ENCODE measurements at places on chromosomes 6 and 20.

DNA sequence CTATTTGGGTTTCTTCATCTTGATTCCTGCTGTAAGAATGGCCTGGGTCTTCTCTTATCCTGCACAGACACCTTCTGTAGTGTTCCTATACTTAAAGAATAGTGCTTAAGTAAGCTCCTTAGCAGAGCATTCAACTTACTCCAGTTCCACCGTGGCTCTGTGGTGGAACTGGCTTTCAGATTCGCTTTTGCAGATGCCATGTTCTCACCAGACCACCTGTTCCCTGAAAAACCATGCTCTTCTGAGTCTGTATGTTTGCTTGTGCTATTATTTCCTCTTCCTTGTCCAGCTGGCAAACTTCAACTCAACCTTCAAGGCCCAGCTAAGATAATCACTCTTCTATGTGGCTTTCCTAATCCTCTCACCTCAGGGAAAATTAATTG, 4.9 kb downstream of the ELMO2 start:
- no peak for DNase-seq

DNA sequence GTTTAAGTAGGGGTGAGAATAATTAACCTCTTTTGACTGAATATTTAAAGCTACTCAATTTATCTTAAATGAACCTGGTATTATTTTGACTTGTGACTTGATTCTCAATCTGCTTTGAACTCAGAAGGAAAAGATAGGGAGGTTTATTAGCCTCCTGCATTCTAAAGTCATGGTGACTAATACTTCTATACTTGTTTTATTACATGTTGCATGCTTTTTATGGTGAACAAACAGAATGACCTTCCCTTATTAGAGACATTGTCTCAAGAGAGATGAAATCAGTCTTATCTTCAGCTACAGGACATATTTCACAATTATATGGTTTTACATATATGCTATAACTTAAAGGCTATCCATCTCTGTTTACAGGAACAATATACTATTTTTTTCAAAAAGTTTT, 336.9 kb downstream of the KHDRBS2 start:
- DNase-seq = no peak

DNA sequence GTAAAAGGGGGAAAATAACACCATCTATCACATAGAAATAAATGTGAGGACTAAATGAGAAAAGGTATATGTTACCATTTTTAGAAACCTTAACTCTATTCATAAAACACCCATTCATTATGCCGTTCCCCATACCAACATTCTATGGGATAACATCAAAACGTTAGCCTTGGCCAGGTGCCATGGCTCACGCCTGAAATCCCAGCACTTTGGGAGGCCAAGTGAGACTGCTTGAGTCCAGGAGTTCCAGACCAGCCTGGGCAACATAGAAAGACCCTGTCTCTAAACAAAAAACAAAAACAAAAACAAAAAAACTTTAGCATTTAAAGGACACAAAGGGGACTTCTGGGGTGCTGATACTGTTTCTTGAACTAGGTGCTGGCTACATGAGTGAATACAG, 1.3 kb downstream of the PIGU start:
- no peak for DNase-seq

GRCh38 chr20:2353231-2353630, 27.5 kb upstream of the TGM6 start:
- peak; percentile 50 for DNase-seq

DNA sequence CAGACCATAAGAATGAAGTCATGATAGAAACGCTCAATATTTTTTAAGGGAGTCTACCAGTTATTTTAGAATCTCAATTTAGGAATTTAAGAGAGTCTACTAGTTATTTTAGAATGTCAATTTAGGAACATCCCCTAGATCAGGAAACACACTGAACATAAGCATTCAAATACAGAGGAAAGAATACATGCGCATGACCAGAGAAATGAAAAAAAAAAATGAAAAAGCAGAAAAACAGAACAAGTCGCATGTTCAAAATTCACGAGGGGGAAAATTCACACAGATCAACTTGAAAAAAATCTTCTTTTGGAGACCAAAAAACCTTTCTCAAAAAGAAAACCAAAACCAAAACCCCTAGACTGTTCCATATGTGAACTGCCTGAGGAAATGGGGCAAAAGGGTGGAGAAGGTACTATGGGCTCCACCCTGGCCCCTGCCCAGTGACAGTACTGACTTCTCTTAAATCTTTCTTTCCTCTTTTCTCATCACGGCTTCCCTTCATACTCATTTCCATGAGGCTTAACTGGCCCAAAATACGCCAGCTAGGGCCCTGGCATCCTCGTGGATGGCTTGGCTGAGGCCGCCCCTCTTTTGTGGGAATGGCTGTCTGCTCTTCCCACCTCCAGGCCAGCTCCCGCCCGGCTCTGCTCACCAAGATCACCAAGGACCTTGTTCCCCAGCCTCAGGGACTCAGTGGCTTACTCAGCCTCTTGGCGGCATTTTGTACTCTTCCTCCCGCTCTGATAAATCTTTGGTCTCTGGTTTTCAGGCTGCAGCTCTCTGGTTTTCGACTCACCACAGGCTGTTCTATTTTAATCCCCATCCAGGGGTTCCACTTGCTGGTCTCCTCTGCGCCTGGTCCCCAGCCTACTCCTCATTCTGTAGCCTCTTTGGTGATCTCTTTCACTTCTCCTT, 11.2 kb downstream of the ZBTB2 start:
- DNase-seq = no peak

- no peak for DNase-seq
These were observed 76.1 kb upstream of the SLC4A11 start for GRCh38 chr20:3315136-3315535.

DNA sequence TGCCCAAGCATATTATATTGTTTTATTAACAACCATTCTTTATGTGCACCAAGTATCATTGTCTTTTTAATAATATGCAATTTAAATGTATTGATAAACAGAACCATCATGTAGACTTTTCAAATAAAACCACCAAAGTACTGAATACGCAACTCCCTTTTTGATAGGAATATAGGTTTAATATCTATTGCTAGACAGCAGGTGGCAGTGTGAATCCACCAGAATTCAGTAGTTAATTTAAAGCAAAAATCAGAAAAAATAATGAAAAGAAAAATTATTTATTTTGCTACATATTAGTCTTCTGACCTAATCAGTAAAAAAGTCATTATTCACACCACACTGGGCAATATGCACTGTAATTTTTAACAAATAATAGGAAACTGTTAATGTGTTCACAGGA, 143.7 kb downstream of the KLHL32 start:
- peak; percentile 48 for DNase-seq

DNA sequence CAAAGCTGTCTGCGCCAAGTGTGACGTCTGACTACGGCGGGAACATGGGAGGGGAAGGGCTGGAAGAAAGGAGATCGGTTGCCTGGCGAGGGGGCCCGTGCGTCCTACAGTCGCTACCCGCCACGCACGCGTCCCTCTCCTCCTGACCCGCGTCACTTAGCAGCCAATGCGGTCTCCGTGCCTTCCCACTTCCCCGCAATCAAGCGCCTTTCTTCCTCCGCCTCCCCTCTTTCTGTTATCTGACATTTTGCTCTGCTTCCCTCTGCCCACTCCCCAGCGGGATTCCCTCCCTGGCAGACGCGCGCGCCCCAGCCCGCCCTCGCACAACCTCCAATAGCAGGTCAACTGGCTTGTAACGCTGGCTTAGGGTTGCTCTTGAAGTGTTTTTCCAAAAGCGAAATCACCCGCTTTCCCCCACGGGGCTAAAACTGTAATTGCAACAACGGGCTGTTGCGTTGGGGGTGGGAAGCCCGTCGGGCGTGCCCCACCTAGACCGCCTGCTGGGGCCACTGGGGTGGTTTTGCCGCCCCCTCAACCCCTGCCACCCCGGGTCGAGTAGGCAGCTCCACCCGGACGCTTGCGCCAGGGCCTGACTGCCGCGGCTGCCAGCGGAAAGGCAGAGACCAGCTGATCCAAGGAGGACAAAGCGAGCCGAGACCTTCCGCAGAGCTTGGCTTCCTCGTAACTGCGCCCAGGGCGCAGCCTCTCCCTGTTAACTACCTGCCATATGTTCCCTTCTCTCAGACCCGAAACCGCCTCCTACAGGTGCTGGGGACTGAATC, 6.2 kb upstream of the SOX4 start:
- peak; percentile 80 for DNase-seq

DNA sequence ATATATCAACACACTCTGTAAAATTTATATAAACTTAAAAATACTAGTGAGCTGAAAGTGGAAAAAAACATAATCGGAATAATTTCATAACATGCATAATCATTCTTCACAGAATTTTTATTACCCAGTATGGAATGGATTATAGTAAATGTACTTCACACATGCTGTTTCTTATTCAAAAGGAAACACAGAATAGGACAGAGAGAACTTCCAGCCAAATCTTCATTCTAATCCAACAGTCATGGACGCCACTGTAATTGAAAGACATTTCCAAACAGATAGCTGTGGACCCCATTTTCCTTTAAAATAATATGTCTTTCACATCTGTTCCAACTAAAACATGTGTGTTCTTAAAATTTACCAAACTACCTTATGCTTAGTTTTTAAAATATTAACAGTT, 126.6 kb upstream of the RUNX2 start:
- no peak for DNase-seq

DNA sequence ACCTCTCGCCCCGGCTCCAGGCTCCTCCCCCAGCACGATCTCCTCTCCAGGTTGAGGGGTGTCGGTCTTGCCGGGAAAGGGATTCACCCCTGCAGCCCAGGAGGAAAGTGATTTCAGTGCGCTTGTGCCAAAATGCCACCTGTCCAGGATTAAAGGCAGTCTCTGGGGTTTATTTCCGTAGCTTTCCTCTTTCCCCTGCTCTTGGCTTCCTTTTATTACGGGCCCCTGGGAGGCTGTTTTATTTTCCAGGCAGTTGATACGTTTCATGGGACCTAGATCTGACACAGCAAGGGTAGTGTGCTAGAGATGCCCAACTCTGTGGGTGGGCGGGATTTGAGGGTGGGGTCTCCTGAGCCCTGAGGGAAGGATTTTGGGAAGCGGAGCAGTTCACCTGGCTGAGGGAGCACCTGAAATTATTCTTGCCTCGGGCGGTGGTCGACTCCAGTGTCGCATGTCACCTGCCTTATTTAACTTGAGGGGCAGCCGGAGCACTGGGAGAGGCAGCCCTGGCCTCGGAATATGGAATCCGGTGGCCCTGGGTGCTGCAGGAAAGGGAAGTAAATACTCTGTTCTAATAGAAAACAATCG, 9.5 kb upstream of the NKX2-2 start:
- DNase-seq = no peak

DNA sequence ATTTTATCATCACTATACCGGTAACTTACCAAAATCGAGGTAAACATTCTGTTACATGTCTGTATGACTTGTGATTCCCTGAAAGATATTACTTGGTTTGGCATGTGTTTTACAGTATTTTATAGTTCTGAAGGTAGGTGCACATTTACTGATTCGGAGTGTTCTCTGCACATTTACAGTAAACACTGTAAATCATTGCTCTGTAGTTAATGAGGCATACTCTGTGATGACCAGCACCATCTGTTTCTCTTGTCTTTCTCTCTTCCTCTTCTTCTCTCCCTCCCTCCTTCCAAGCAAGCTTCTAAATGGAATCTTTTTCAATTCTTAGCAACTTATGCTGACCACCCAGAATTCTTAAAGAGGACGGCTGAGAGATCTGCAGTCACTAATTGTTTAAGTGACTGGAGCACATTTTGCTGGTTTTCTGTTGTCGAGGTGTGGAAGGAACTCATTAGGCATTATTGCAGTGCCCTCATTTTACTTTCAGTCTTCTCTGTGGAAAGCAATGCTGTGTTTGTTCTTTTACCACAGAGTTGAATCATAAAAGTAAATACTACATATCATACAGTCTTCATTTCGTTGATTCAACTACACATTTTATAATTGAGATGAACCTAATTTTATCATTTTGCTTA, 126.5 kb downstream of the UTRN start:
- DNase-seq = no peak

Data from NB4 (cell line).